Astrocyte of the cerebellum (primary cell): ENCODE measurements at places on chromosomes 16 and 17.

GRCh38 chr17:7572588-7573323 lies 6.7 kb upstream of the CD68 start:
- DNase-seq, result peak; percentile 98

DNA sequence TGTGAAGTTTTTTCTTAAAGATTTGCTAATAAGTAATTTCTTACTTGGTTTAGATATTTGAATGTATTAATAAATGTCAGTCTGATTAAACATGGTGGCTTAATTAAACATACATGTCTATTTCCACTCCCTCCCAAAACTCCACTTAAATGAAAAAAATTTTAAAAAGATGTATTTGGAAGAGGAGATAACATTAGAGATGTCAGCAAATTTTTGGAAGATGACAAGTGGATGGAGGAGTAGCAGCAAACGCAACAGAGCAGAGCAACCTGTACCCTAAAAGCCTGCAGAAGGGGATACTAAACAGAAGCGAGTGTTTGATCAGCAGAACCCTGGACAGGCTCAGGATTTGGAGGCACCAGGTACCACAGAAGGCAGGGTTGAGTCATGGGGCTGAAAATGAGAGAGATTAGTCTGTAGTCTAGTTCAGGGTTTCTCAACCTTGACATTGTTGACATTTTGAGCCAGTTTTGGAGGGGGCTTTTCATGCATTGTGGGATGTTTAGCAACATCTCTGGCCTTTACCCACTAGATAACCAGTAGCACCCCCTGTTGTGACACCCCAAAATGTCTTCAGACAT lies 17.8 kb downstream of the LUC7L3 start:
- no peak for DNase-seq

GRCh38 chr16:89602273-89602951 lies 11.0 kb upstream of the DPEP1 start:
- DNase-seq, result no peak

DNA sequence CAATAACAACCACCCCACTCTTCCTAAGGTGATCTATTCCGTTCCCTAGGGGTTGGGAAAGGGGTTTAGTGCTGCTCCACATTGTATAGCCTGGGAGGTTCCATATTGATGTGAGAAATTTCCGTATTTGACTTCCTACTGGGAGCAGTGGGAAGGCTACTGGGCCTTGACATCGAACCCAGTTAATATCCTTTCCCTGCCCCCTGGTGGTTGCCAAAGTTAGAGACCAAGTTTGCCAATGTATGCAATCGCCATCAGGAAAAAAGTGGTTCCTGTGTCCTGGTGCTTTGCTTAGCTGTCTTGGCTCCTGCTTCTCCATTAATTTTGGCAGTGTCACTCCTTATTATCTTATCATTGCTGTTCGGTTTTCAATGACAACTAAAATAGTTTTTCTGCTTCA lies 914.9 kb downstream of the KCNJ2 start:
- no peak for DNase-seq

DNA sequence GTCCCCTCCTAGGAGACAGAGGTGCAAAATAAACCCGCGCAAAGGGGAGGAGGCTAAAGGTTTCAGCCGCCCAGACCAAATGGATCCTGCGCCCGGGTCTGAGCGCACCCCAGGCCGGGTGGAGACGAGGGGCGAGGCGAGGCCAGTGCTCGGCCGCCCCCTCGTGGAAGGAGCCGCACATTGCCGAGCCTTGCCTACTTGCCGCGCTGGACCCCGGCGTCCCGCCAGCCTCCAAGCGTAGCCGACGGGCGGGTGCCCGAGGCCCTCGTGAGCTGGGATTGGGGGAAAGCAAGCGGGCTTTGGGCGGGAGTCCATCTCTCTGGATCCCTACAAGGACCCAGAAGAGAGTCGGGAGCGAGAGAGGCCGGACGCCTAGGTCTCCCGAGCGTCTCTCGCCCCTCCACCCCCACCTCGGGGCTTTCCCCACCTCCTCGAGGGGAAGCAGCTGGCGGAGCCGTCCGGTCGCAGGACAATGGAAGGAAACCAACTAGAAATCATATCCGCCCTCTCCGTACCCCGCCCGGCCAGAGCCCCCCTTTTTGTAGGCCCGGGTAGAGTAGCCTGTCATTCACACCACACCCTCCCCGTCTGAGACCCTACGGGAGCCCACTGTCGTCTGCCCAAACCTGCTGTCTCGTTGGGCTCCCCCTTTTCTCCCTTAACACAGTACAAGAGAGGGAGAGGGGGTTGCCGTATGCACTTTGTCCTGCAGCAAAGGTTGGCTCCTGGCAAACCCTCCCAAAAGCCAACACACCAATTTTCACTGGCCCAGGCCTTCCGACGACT lies 664 bp upstream of the BCL6B start:
- no peak for DNase-seq

DNA sequence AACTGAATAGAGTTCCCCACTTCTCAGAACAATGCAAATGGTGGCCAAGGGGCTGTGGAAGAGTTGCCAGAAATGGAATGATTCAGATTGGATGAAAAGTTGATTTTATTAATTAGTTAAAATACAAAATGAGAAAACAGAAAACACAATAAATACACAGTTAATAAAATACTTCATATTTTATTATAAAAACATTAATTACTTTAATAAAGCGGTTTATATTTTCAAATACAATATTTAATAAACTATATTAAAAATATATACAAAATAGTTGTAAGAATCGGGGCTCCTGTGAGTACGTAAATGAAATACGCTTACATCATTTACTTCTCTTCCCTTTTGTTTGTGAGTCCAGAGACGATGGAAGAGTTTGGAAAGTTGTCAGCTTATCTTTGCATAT lies 507.6 kb downstream of the WWOX start:
- no peak for DNase-seq

DNA sequence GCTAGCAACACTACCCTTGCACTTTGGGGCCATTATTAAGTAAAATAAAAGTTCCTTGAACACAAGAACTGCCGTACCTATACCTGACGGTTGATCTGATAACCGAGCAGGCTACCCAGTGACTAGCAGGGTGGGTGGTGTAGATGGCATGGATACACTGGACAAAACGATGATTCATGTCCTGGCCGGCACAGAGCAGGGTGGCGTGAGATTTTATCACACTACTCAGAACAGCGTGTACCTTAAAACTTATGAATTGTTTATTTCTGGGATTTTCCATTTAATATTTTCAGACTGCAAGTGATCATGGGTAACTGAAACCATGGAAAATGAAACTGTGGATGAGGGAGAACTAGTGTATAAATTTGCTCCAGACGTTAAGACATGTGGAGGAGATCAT lies 41.0 kb upstream of the MSI2 start:
- DNase-seq, result no peak
